Mesothelial cell of epicardium (in vitro differentiated cells): ENCODE measurements at places on chromosomes 1 and 21. TPM values are rescaled to one million over a fixed set of nuclear protein-coding genes. Genes with fewer than 3 reads are reported as not detected.

Gene CHAF1B
- total RNA-seq, result 8.2 to 10.3 TPM (median 9.2 TPM) in 3 replicates

Gene TRIM67
- total RNA-seq, result 0.04 to 0.09 TPM (median 0.07 TPM) in 3 replicates

Gene ASH1L
- total RNA-seq, result 84.5 to 87.9 TPM (median 87.7 TPM) in 3 replicates

Gene HAPLN2
- total RNA-seq, result 0.76 to 1.2 TPM (median 1.2 TPM) in 3 replicates

Gene C1QC
- not detected in 3 replicates for total RNA-seq

- no peak for DNase-seq
These were observed 14.5 kb downstream of the CFHR4 start for GRCh38 chr1:196902344-196902743.

- no peak for DNase-seq
These were observed 11.7 kb downstream of the AVPR1B start for GRCh38 chr1:206105464-206105995.

DNA sequence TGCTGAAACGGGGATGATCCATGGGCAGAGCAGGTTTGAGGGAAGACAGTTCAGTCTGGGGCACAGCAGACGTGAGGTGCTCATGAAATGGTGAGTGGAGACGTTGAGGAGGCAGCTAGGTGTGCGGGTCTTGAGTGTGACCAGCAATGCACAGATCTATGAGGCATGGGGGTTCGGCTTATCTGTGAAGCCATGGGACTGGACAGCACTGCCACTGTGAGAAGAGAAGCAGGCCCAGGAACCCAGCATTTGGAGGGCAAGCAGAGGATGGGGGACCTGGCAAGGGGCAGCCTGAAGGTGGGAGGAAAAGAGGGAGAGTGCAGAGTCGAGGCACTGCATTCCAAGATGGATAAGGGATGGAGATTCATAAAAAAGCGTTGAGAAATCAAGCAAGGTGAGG is 8.0 kb downstream of the CSF1 start:
- no peak for DNase-seq

DNA sequence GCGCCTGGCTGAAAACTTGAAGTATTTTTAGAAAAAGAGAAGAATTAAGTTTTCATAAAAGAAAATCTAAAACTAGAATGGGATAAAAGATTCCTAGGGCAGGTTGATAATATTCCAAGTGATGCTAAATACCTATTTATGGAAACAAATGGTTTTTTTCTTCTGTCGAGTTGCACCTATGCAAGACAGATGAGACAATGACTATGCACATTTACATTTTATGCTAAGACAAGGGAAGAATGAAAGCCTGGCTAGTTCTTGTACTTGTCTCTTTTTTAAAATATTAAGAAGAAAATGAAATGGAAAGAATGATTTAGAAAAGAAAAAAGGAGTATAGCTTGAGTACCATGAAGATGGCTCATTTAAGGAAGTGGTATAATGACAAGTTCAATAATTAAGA is 24.4 kb upstream of the USP24 start:
- DNase-seq, result no peak

- DNase-seq, result no peak
These were observed 221.4 kb upstream of the L1TD1 start for GRCh38 chr1:61973100-61973837.

DNA sequence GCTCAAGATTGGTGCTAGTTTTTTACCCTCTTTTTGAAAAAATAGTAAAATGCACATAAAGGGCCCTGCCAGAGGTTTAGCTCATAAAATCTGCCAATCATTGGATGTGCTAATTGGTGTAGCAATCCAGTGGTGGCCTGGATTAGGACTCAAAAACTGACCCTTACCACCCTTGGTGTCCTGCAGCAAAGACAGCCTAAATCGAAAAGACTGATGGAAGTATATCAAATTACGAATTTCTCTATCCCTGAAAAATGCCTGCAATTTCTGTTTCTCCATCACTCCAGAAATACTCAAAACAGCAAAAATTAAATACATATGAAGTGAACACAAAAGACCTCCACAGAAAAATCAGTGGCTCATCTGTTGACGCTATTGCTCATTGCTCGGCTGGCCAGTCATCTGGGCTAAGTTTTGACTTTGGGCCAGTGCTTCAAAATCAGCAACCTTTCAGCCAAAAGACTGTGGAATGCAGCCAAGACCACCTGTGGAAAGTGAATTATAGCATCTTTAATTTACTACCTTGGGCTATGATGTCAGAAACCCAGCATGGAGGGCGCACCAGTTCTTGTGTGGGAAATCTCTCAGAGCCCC is 30.0 kb downstream of the WLS start:
- DNase-seq, result no peak

DNA sequence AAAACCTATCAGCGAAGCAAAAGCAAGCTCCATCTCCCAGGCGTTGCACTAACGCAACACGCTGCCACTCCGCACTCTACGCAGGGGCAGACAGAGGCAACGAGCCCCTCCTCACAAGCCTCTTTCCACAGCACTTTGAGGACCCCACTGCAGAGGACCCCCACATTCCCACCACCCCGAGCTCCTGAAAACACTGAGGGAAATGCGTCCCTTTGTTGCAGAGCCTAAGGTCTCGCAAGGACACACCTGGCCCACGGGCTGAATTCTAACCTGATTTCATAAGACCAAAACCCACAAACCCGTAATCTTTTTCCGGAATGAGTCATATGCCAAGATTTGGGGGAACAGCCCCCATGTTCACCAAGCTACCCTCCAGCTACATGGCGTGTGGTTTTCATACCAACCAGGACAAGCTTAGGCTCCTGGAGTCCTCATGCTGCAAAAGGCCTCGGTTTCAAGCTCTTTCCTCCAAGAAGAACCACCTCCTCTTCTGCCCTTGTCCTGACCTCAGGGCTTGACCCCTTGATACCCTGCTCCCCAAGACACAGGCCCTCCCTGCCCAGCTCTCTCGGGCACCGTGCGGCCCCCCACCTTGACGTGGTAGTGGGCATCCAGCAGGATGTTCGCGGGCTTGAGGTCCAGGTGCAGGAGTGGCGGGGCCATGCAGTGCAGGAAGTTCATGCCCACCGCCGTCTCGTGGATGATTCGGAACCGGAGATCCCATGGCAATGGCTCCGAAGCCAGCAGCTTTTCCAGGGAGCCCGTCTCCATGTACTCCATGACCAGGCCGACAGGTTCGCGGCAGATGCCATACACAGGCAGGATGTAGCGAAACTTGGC is 10.7 kb downstream of the RIPK4 start:
- DNase-seq, result no peak

GRCh38 chr21:34029743-34030528 is 43.4 kb upstream of the MRPS6 start:
- DNase-seq, result no peak

DNA sequence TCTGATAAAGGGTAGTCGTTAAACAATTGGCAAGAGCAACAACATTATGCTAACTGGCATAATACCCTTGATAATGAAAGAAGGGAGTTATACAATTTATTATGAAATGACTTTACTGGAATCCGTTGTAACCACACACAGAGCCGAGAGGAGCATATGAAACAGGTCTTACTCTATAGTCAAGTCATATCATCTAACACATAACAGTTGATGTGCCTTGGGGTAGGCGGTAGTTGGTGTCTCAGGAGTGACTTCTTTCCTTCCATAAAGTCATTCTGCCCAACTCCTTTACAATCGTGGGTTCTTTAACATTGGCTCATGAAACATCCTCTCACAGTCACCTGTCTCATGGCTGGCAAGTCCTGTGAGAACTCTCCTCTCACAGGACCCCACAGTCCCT is 225.2 kb downstream of the LTN1 start:
- DNase-seq, result no peak

- no peak for DNase-seq
These were observed 5.3 kb downstream of the ARF1 start for GRCh38 chr1:228087771-228088251.

DNA sequence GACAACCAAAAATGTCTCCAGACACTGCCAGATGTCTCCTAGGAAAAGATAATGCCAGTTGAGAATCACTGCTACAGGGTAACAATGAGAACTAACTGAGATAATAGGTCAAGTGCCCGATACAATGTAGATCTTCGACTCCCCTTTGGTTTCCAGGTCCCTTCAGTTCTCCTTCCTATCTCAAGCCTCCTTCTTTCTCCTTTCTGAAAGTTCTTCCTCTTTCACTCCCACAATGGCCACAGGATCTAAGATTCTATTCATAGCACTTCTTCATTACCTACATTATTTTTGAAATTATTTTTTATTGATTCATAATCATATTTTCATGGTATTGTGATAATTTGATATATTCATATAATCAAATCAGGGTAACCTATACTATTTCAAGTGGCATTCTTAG is 6.3 kb downstream of the PFDN2 start:
- no peak for DNase-seq

GRCh38 chr1:9181990-9182783 is 52.4 kb upstream of the H6PD start:
- peak; percentile 60 for DNase-seq

GRCh38 chr1:244941121-244941520 is 76.8 kb upstream of the HNRNPU start:
- DNase-seq, result no peak

DNA sequence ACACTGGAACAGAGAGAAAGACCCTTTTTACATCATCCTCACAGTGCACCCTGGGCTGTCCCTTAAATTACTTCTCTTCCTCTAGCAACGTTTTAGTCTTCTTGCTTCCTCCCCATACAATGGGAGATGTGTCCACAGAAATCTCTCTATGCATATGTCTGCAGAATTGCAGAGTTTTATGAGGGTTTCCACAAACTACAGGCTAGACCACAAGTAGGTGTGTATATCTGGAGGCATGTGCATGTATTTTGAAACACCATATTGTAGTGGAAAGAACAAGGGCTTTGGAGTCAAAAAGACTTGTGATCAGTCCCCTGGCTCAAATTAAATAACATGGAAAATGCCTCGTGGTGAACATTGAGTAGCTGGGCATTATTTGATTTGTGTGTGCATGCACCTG is 121.3 kb upstream of the IPO9 start:
- no peak for DNase-seq

- no peak for DNase-seq
These were observed 11.5 kb downstream of the LRRN2 start for GRCh38 chr1:204673909-204674649.

DNA sequence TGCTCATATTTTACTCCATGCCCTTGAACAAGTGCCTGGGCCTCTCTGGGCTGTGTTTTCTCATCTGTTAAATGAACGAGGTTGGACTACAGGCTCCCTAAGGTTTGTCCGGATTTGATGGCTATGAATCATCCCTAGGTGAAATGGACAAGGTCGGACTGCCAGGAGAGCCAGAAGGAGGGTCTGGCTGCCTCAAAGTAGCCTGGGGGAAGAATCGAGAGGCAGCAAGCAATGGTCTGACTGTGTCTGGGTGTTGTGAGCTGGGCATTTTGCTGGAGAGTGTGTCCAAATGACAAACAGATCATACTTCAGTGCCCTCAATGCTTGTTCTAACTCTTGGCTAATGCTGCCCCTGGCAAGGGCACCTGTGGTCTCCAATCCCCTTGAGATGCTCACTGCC is 730.9 kb downstream of the PTPRU start:
- DNase-seq, result no peak

DNA sequence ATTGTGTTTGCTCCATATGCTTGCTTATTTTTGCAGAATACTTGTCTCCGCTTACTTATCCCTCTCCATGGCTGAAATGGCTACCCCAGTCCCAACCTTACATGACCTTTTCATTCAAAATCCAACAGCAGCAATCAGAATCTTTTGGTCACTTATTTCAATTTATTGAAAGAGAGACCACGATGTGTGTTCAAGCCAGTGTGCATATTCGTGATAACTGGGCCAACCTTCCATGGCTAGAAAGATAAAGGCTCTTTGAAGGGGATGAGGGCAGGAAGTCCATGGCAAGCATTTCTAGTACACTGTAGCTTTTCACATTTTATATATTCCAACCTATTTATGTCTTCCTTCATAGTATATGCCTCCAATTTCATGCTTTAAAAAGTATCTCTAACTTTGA is 23.1 kb downstream of the HSD11B1 start:
- DNase-seq, result no peak

DNA sequence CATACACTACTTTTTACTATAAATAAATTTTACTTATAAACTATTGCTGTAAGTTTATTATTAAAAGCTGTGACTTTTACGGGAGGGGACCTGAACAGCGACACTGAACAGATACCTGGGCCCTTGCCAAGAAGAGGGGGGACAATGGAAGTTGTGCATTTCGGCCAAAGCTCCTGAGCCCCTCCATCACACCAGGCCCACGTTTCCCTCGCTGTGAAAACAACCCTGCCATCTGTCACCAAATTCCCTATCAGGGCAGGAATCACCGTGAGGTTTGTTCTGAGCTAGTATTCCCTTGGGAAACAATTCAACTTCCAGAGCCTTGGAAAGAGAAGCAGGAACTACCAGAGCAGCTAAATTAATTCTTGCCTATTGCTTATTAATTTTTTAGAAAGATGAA is 37.0 kb downstream of the VTCN1 start:
- DNase-seq, result no peak

DNA sequence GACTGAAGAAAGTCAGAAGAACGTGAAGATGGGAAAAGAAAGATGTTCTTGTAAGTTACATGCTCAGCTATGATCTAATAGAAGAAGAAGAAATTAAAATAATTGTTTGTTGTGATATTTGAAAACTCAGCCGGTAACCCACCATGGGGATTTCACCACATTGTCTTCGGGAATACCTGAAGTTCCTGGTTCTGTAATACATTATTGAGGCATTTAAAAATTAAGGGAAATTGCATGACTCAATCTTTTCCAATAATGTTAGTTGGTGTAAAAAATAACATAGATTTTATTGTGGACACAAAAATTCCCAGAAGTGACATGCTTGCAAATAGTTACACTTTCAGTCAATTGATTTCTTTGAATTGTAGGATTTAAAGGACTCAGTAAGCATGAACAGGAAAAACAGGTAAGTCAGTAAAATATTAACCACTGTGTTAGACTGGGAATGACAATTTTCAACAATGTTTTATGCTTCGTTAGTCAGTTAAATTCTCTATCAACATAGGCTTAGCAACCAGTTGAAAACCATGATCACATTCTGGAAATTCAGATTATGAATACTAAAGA is 745.1 kb downstream of the LTN1 start:
- DNase-seq, result no peak

DNA sequence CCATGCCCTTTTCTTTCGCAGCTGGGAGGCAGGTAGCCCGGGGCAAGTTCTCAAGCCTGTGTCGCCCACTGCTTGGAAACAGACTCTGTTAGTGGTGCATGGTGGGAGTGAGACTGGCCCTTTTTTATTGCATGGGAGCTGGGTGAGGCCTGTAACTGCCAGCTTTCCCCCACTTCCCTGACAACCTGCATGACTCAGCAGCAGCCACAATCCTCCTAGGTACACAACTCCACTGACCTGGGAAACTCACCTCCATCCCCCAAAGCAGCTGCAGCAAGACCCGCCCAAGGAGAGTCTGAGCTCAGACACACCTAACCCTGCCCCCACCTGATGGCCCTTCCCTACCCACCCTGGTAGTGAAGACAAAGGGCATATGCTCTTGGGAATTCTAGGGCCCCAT is 25.8 kb downstream of the PIGP start:
- DNase-seq, result no peak

GRCh38 chr1:43288058-43288784 is 2.8 kb upstream of the C1orf210 start:
- no peak for DNase-seq

DNA sequence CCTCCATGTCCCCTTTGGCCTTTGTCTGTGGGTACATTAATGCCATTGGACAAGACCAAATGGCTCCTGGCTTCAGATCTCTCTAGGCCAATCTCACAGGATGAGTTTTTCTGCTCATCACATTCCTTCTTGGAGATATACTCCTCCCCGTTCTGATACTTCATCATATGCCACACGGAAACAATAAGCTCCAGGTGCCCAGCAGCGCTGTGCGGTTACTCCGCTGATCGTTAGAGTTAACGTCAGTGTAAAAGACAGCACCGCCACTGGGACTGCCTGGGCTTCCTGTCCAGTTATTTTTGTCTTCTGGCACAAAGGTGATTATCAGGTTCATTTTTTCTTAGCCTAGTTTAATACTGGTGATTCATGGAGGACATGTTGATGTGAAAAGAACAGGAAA is 22.5 kb downstream of the CACHD1 start:
- DNase-seq, result no peak
